Subcutaneous preadipocyte (primary cell): ENCODE measurements at places on chromosomes 7 and 10. TPM values are rescaled to one million over a fixed set of nuclear protein-coding genes. Genes with fewer than 3 reads are reported as not detected.

SHH gene
- total RNA-seq: not detected in 2 replicates

LIPK gene
- total RNA-seq: not detected in 2 replicates

IFIT3 gene
- 15.8 and 16.4 TPM in 2 replicates for total RNA-seq

CYP3A4 gene
- not detected in 2 replicates for total RNA-seq

OR2A12 gene
- total RNA-seq: not detected in 2 replicates
